ENCODE measurements at places on chromosomes 5 and 9.

DNA sequence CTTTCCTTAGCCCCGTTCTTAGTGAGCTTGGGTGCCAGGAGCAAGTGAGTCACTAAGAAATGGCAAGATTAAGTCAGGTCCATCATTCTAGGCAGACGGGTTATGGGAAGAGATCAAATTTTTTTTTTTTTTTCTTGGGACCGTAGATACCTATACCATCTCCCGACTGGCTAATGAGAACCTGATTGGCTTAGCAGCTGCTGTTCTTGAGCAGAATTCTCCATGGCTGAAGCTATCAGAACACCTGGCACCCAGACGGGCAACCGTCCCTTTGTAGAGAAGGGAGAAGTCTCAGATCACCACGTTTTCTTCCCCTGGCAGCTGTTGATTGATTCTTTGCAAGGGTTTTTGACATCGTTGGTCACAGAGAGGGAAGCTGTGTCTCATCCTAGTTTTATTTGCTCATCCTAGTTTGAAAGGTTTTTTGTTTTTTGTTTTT, 78.6 kb downstream of the AOPEP start:
- DNase-seq = no peak

DNA sequence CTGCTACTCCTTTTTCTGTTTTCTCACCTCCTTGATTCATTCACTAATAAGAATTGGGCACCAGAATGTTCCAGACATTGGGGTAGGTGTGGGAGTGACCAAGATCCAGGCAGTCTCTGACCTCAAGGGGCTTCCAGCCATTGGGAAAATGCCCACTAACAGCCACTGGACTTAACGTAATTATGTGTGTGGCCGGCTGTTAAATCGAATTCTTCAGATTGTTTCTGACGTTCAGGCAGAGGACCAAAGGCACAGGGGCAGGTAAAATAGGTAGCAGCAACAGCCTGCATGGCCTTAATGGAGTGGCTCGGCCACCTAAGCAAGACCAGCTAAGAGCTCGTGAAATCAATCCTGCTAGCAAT, 48.4 kb upstream of the CKMT2 start:
- no peak for DNase-seq

GRCh38 chr5:9512457-9512856, 33.4 kb downstream of the SEMA5A start:
- no peak for DNase-seq

GRCh38 chr5:157582731-157583620, 7.4 kb upstream of the ADAM19 start:
- no peak for DNase-seq

DNA sequence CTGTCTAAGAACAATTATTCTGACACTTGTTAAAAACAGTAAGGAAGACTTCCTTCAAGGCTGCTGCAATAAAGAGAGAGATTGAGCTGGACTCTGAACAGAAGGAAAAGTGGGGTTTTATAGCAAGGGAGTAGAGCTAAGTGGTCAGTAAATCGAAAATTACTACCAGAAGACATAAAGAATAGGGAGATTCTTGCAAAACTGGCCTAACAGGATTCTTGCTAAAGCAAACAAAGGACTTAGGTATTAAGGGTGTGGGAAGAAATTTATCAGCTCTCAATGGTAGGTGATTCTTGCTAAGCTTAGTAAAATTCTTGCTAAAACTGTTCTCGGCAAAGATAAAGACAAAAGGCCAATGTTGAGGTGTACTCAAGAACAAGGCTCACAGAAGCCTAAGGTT, 300.5 kb downstream of the SLCO4C1 start:
- no peak for DNase-seq

DNA sequence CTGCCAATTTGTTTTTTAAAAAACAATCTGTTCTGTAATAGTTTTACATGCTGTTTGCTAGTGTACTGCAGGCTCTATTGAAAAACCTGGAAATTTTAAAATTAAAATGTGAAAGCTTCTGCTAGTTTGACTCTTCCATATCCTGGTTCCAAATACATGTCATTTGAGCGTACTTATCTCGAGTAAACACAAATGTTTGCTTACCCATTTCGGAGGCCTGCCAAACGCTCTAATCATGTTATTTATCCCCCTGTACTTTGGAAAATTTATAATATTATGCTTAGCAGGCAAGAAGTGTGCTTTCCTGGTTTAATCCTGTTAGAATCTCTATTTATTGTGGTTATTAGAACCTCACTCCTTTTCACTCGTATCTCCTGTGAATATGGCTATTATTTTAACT, 476.8 kb upstream of the CYLC2 start:
- no peak for DNase-seq

- DNase-seq = no peak
Observed at GRCh38 chr9:84271531-84271900, 69.0 kb downstream of the SLC28A3 start.

DNA sequence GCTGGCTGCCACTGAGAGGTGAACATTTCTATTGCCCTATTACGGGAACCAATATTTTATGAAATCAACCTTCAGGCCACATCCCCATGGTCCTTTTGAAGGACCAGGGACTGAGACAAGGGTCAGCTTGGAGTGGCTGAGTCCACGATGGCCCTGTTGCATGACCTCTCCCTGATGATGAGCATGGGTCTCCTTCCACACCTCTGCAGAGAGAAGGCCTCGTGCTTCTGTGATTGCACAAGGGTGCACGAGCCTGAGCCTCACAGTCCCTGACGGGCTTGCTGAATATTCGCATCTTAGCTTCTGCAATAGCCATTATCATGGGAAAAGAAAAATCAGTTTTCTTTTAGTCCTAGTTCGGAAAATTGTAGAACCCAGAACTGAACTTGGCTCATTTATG, 255.0 kb upstream of the IRX2 start:
- no peak for DNase-seq

GRCh38 chr9:129111528-129112151, 425 bp downstream of the PTPA start:
- no peak for DNase-seq

DNA sequence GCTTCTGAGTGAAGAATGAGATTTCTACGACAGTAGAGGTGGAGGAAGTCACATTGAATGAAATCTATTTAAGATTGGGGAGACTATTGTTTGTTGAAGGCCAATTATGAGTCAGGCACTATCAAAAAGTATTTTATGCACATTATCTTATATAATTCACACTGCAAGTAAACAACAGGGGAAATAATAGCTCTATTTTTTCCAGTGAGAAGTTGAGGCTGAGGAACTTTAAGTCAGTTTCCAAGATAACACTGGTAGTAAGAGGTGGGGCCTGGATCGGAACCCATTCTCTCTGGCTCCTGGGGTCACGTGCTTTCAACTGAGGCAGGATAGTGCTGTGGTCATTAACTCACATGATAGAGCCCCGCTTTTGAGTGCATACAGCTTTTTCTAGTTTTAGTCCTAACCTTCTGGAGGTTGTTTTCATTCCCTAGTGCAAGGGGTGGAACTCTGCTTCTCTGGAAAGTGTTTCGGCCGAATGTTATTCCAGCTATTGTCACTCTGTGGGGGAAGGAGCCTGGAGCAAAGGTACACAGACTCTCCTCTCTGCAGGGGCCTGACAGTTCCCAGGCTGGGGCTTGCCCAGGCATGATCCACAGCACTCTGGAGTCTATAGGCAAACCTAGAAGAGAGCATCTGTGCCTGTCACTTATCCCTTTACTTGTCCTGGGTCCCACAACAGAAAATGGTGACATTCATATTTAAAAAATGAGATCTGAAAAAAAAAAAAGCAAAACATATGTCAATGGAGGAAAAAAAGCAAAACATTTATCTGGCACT, 352.4 kb upstream of the ACTBL2 start:
- DNase-seq = no peak

- DNase-seq = no peak
Observed at GRCh38 chr5:106833517-106833916, 837.2 kb downstream of the EFNA5 start.

- DNase-seq = no peak
Observed at GRCh38 chr5:143164557-143164956, 238.9 kb downstream of the NR3C1 start.

GRCh38 chr5:178438796-178439195, 151.4 kb downstream of the COL23A1 start:
- no peak for DNase-seq

- no peak for DNase-seq
Observed at GRCh38 chr9:136018257-136019031, 57.3 kb upstream of the UBAC1 start.

DNA sequence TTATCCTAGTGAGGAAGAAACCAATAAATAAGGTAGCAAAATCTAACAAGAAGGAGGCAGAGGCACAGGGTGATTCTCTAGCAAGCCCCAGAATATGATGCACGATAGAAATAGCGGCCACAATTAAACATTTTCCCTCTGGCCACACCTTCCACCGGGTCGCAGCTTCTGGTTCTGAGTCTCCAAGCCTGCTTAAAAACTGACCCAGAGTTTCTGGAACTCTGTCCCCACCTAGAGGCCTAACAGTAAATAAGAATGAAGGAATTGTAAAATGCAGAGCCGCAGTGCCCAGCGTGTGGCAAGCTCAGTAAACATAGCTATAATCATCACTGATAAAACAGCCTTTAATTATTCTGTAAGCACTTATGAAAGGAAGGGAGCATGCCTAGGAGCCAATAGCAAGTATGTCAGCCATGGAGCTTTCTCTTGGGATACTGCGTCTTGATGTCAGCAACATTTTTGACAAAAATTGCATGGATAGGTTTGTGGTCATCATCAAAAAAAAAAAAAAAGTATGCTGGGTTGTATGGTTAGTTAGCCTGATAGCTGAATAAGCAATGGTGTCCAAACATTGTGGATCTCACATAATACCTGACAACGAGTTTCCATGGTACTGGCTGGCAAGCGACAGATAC, 465.5 kb downstream of the DNAH5 start:
- DNase-seq = no peak

DNA sequence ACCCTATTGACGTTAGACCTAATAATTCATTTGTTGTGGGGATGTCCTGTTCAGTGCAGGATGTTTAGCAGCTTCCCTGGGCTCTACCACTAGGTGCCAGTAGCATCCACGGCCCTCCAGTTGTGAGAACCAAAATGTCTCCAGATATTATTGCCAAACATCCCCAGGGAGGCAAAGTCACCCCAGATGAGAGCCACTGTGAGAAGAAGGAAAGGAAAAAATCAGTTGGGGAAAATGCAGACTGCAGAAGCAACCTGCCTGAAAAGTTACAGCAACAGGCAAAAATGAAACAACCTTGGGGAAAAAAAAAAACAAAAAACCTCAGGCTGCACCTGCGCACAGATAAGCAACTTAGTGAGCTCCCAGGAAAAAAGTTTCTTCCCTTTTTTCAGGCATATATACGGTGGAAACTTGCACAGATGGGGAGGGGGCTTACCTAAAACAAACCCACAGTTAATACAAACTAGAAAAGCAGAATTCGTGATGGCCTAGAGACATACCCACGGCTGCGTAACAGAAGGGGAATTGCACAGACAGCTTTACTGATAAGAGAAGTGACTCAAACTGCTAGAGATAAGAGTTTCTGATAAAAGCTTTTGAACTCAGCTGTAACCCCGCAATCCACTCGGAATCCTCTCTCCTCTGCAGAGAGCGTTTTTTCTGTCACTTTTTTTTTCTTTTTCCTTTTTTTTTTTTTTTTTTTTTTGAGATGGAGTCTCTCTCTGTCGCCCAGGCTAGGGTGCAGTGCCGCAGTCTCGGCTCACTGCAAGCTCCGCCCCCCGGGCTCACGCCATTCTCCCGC, 29.8 kb upstream of the FBP1 start:
- peak; percentile 14 for DNase-seq
